ENCODE measurements at places on chromosomes 2 and 18.

- no peak for DNase-seq
These were observed 230.1 kb upstream of the SPOPL start for GRCh38 chr2:138271467-138271866.

DNA sequence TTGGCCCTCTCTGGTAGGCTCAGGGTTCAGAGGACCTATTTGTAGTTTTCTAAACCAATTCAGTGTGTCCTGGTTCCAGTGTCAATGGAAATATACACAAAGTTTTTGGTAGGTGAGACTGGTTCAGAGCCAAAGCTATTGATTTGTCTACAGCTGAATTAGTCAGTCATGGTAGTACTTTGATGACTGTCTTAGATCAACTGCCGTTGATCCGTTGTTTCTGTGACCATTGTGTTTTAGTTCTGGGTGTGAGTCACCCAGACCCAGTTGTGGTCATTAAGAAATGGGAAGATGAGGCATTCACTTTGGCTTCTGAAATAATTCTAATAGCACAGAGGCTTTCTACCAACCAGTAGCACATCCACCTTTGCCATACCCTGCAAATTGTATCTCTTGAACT, 16.0 kb upstream of the RPE start:
- no peak for DNase-seq

GRCh38 chr18:79628416-79629248, 51.0 kb upstream of the CTDP1 start:
- no peak for DNase-seq

GRCh38 chr2:159658881-159659873, 42.8 kb upstream of the BAZ2B start:
- DNase-seq: no peak

GRCh38 chr2:156396126-156396525, 40.1 kb upstream of the GPD2 start:
- no peak for DNase-seq

GRCh38 chr2:9422321-9423099, 818 bp downstream of the ITGB1BP1 start:
- DNase-seq: peak; percentile 69

GRCh38 chr18:25298853-25299274, 53.1 kb downstream of the ZNF521 start:
- DNase-seq: no peak

DNA sequence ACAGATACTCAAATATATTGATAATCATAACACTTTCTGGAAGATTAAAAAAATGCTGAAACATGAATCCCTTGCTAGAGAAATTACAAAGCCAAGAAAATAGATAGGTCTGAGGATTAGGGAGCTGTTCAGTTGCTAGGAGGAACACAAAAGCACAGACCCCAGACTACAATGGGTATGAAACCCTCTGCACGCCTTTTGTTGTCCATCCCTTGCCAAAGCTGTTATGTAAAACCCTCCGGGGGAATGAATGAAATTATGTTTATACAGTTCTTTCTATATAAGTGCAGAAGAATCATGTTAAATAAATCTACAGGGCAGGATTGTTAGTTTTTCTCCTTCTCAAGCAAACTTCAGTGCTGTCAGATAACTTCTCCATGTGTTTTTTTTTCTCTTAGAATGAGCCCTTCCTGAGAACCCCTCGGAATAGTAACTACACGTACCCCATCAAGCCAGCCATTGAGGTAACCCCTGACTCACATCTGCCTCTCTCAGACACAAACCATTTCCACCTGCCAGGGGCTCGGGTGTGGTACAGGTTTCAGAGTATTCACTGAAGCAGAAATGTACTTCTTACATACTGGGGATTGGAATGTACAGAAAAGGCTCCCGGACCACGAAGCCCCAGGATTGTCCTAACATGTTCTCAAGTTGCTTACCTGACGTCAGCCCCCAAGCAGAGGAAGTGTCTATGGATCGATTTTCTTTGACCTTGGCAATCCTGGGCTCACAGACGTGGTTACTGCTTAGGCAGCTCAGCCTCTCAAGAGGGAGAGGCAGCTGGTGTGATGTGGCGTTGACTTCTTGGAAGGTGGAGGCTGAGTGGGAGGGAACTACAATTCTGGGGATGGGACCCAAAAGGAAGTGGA, 118.0 kb downstream of the PLB1 start:
- no peak for DNase-seq

- no peak for DNase-seq
These were observed 14.8 kb upstream of the COLEC12 start for GRCh38 chr18:515156-515815.

GRCh38 chr2:239225871-239226561, 174.8 kb downstream of the HDAC4 start:
- no peak for DNase-seq

GRCh38 chr2:159256159-159256558, 30.3 kb downstream of the WDSUB1 start:
- no peak for DNase-seq

DNA sequence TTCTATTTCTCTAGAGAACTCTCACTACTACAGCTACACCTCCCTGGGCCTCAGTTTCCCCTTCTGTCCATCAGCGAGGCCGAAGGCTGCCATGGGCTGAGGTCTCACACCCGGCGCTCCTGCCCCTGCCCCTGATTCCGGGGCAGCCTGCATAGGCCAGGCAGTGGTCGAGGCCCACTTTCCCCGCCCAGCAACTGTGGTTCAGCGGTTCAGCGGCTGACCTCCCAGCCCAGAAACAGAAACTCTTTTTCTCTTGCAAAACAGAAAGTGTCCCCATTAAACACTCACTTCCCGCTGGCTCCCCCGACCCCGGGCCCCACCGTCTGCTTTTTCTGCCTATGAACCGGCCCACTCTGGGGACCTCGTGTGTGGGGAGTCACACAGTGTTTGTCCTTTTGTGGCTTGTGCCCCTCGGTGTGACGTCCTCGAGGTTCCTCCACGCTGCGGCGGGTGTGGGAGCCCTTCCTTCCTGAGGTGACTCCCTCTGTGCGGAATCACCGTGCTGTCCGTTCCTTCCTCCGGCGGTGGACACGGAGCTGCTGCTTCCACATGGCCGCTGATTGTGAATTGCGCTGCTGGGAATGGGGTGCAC, 16.0 kb downstream of the PDCD1 start:
- DNase-seq: no peak

- no peak for DNase-seq
These were observed 36.2 kb downstream of the MTCL1 start for GRCh38 chr18:8741532-8741931.

DNA sequence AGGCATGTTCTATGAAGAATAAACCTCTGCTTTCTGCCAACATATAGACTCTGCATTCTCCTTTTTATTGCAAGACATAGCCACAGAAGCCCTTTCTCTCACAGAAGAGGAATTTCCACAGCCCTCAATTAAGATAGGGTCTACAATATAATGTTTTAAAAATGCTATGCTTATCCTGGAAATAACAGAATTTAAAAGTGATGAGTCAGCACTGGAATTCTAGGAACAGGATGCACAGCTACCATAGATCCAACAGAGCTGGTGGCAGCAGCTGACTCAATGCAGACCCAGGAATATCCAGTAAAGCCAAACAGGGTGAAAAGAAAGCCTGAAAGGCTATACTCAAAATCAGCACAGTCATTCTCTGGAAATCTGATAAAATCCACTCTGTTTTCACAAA, 866.9 kb downstream of the TRIB2 start:
- no peak for DNase-seq

DNA sequence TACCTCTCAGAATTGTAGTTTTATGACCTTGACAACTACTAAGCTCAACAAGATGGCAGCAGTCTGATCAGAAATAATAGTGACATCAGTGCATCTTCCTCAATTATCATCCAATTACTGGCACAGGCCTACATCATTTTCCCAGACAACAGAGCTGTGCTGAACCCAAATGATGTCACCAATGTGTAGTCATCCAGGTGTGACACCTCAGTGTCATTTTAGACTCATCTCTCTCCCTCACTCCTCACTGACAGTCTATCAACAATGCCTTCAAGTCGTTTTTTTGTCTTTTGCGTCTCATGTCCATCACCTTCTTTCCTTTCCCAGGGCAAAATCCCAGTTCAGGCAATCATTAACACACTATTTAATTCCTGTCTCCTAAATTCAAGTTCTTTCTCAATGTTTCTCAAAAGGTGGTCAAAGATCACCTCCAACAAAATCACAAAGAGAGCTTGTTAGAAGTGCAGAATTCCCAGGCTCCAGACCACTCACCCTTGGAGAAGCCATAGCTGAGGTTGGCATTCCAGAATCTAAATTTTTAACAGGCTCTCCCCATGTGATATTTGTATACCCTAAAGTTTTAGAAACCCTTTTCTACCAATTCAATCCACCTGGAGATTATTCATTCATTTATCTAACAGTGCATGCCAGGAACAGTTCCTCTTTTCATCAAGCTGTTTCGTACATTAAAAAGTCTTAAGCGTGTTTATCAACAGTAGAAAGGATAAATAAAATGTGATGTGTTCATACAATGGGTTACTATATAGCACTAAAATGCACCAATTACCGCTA, 125.3 kb upstream of the KLF7 start:
- no peak for DNase-seq

DNA sequence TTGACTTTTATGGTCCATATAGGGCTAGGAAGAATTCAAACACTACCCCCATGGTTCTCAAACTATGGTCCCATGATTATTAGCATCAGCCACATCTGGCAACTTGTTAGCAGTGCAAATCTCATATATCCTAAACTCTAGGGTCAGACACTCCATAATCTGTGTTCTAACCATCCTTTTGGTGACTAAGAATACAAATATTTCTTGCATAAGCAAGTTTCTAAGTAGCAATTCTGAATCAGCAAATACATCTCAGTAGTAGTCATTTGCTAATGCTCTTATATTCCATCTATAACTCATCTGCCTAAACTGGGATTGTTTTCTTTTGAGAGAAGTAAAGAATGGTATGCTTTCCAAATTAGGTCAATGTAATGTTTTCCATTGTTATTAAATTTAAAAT, 447.3 kb downstream of the TMX3 start:
- DNase-seq: no peak

DNA sequence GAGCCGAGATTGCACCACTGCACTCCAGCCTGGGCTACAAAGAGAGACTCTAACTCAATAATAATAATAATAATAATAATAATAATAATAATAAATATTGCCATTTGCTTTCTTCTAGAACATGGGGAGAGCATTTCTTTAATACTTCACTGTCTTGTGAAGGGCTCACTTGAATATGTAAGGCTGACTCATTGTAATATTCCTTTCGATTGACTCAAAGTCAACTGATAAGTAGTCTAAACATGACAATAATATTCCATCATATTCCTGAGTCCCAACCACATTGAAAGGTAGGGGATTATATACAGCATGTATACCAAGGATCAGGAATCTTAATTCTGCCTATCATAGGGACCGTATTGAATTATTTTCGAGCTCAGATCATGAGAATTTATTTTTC, 949.2 kb downstream of the DSC3 start:
- no peak for DNase-seq

DNA sequence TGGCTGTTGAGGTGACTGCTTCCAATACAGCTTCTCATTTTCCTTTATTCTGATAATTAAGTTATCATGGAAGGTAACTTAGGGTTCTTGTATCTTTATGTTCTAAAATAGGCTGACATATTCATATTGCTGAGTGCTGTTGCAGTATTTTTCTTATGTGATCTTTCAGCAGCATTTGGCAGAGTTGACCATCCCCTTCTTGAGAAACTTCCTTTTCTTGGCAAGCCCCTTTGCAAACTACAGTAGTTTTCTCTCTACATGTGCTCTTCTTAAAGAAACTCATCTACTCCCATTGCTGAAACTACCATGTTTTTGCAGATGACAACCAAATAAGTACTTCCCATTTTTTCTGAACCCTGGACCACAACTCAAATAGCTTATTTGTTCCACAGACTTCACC, 476.5 kb upstream of the TRIB2 start:
- no peak for DNase-seq

DNA sequence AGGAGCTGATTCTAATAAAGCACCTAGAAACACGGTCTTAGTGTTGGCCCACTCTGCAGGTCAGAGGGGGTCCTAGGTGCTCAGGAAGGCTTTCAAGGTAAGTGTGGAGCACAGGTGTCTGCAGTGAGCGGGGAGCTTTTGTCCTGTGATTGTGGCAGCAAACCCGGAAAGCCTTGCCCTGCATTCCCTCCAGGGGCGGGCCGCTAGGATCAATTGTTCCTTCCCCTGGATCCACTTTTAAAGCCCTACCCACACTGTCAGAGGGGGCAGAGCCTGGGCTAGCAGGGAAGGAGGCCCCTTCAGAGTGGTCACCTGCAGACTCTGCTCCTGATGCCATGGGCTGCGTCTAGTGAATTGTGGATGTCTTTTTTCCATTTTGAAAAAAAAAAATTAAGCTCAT, 176.0 kb downstream of the CTIF start:
- DNase-seq: no peak

- DNase-seq: no peak
These were observed 334.6 kb upstream of the MGAT5 start for GRCh38 chr2:133919285-133919684.

DNA sequence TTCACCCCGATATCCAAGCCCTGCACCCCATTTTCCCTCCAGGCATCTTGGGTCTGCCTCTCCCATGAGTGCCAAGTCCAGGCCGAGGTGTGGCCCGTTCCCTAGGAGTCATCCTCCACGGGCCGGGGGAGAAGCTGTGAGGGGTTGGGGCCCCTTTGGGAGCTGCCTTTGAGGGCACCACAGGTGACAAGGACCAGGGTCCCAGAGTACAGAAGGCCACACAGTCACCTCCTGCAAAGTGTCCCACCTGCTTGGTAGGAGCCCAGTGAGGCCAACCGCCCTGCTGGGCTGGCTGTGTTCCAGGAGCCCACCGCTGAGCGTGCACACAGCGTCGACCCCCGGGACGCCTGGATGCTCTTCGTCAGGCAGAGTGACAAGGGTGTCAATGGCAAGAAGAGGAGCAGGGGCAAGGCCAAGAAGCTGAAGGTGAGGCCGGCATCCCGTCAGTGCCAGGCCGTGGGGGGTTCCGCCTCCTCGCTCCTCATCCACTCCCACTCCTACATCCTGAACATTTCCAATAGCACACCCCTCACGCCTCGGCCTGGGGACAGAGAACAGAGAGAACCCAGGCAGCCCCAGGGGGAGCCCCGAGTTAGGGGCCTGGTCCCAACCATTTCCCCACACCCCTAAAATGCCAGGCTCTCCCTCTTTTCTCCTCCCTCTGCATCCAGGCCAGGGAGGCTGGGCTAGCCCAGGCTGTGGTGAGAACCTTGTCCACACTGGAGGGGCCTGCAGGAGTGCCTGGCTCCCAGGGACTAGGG, 2.7 kb downstream of the ERFE start:
- no peak for DNase-seq

DNA sequence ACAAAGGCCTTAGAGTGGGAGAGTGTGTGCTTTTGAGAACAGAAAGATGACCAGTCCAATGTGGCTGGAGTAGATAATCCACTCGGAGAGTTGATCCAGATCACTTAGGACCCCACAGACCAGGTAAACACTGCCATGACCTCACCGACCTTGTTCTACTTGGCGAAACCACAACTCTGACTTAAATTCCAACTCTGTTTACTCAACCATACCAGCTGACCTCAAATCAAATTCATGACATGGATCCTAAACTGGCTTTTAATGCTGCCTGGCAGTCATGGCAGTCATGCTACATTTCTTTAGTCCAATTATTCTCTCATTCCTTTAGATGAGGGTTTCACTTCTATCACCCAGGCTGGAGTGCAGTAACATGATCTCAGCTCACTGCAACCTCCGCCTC, 347.1 kb upstream of the FAM98A start:
- DNase-seq: no peak

- DNase-seq: no peak
These were observed 40.4 kb downstream of the PTPN2 start for GRCh38 chr18:12843420-12844350.

Data from Ammon's horn (tissue), 1 donor.